ENCODE measurements at places on chromosomes 1 and 21. TPM values are rescaled to one million over a fixed set of nuclear protein-coding genes. Genes with fewer than 3 reads are reported as not detected.

The MMP23B gene
- total RNA-seq: 0.31 TPM

The PYHIN1 gene
- not detected for total RNA-seq

The VAMP3 gene
- 39.5 TPM for total RNA-seq

The APP gene
- 354 TPM for total RNA-seq

The MTHFR gene
- total RNA-seq: 27.6 TPM

The GIPC2 gene
- total RNA-seq: 0.47 TPM

The PTPN14 gene
- 2.7 TPM for total RNA-seq

The RHCE gene
- not detected for total RNA-seq

The KIAA1614 gene
- total RNA-seq: 5.6 TPM

The LIN28A gene
- total RNA-seq: not detected

The UBL4B gene
- not detected for total RNA-seq

The RNPC3 gene
- total RNA-seq: 29.8 TPM

The GPR52 gene
- total RNA-seq: 12.9 TPM

The RIIAD1 gene
- 7.8 TPM for total RNA-seq

The SLC35F3 gene
- total RNA-seq: 0.78 TPM

The FHAD1 gene
- total RNA-seq: 0.31 TPM

The CFHR2 gene
- total RNA-seq: not detected

The F5 gene
- total RNA-seq: under 0.01 TPM

The MECR gene
- total RNA-seq: 15.8 TPM

The KRTAP19-8 gene
- not detected for total RNA-seq

The FCN3 gene
- not detected for total RNA-seq

The ADARB1 gene
- total RNA-seq: 17.0 TPM

The PTBP2 gene
- 420 TPM for total RNA-seq

The TAF5L gene
- 28.2 TPM for total RNA-seq

The GBP4 gene
- total RNA-seq: 2.2 TPM

The NPPB gene
- total RNA-seq: 0.47 TPM

The FOXD3 gene
- total RNA-seq: not detected

The SLAMF9 gene
- total RNA-seq: not detected

The ANGPTL3 gene
- total RNA-seq: not detected

The UBXN10 gene
- 1.6 TPM for total RNA-seq

The ST7L gene
- 42.6 TPM for total RNA-seq

The PODN gene
- total RNA-seq: 1.2 TPM

The ASCL5 gene
- 0.16 TPM for total RNA-seq

The RHD gene
- 0.16 TPM for total RNA-seq

The SFN gene
- not detected for total RNA-seq

The TMEM81 gene
- 3.4 TPM for total RNA-seq

The NPHS2 gene
- total RNA-seq: not detected

The LRRC53 gene
- total RNA-seq: not detected

The SPRR2B gene
- total RNA-seq: not detected

The LRRC7 gene
- total RNA-seq: 303 TPM

The PTPN7 gene
- total RNA-seq: 0.16 TPM

The TAS1R1 gene
- total RNA-seq: not detected

The KRTAP20-3 gene
- not detected for total RNA-seq

The NBPF3 gene
- 9.5 TPM for total RNA-seq

The MRPL24 gene
- 10.6 TPM for total RNA-seq

The RASSF5 gene
- 0.62 TPM for total RNA-seq

The MTR gene
- total RNA-seq: 28.4 TPM

The IGSF21 gene
- total RNA-seq: 45.9 TPM

The CDA gene
- not detected for total RNA-seq

The ODF2L gene
- total RNA-seq: 100 TPM

The SPRR2G gene
- total RNA-seq: not detected

The SHISAL2A gene
- not detected for total RNA-seq

The SMIM1 gene
- 2.0 TPM for total RNA-seq

The FMO3 gene
- total RNA-seq: not detected
